Activated T-cell treated with anti-CD3 and anti-CD28 coated beads for 1 hour (primary cell): ENCODE measurements at places on chromosomes 4 and X.

DNA sequence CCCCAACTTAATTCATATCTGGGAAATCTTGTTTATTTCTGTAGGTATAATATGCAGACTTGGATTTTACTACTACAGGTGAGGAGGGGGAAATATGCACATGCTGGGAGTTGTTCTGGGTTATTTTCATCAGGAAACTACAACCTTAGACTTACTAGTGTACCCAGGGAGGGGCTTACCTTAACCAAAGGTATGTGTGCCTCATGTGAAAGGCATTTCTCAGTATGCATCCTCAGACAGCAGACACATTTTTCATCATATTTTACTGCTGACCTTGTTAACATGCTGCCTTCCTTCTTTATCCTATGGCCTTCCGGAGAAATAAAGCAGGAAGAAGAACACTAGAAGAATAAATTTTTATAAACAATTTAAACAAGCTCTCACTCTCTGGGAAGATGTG is 214.9 kb downstream of the SPANXN4 start:
- DNase-seq: no peak

GRCh38 chr4:33349376-33349775 is 2629.2 kb downstream of the PCDH7 start:
- DNase-seq: no peak

- DNase-seq: no peak
These were observed 202.5 kb downstream of the PALLD start for GRCh38 chr4:168699224-168699878.

DNA sequence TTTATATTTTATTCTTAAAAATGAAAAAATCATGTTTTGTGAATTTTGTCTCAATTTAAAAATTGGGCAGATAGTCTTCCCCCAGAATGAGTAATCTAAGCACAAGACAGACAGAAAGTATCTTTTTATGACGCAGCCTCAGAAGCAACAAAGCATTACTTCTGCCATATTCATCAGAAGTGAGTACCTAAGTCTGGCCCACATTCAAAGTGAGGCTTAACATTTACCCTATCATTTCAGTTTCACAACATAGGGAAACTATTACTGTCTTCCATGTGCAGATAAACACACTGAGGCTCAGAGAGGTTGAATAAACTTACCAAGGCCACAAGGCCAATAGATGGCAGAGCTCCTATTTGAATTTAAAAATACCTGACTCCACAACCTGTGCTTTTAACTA is 4.4 kb upstream of the PRDX4 start:
- no peak for DNase-seq

DNA sequence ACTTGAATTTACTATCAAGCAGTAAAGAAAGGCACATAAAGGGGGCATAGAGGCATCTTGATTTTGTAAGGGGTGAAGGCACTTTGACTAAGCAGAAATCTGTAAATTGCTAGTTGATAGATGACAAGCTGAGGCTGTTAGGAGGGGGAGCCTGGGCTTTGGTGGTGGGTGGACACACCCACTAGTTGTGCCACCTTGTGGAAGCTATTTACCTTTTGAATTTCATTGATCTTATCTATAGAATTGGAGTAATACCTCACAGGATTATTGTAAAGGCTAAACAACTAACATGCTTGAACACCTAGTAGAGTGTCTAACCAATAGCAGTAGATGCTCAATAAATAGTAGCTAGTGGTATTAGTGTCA is 142.8 kb upstream of the KCNIP4 start:
- DNase-seq: no peak

GRCh38 chr4:11537846-11538245 is 109.2 kb upstream of the HS3ST1 start:
- DNase-seq: no peak
